ENCODE measurements at places on chromosomes 6 and 20.

DNA sequence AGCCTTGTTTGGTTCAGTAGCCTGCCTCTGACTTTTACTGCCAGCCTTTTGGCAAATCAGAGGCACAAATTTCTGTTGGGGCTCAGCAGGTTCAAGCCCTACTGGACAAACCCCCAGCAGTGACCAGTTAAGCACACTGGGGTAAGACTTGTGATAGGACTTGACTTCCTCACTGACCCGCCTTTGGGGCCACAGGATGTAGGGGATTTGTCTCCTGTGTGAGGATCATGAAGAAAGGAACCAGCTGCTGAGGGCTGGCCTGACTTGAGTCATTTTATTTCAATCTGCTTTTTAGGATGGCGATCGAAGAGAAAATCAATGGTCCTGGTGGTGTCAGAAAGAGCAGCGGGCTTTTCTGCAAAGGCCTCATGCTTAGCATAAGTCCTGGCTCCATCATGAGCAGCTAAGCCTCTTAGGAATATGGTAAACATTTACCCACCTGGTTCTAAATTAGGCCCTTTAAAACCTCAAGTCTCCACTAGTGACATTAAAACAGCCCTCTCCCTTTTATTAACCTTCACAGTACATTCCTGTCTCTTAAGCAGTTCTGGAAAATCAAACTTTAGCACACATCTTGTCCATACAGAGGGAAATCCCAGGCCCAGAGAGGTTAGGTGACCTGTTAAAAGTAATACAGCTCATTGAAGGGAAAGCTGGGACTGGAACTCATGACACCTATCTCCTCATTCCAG, 16.6 kb downstream of the CHMP4B start:
- no peak for DNase-seq
- no peaks in the 10 kb centered on the region for H3K27me3 ChIP-seq
- H3K4me1 ChIP-seq = peaks cover 47% of the 10 kb centered on the region
- no peak overlapping the region for H3K4me3 ChIP-seq

DNA sequence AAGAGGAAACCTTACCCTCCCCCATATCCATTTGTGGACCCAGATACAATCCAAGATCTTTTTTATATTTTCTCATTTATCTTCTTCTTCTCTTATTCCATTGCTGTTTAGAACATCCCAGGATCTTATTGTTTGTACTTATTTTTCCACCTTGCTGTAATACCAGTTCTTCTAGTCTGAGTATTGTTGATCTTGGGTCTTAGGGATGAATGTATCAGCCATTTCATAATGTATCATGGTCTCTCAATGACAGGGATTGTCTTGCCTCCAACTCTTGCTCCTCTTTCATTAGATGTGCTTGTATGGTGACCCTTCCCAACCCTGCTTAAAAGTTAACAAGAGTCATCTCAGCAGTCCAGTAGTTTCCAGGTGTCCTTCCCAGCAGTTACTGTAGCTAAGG, 63.3 kb downstream of the MAP3K4 start:
- no peak overlapping the region for H3K27ac ChIP-seq
- no peaks in the 10 kb centered on the region for H3K36me3 ChIP-seq
- no peaks in the 10 kb centered on the region for H3K4me1 ChIP-seq
- DNase-seq = no peak
- H3K27me3 ChIP-seq = no peaks in the 10 kb centered on the region
- H3K4me3 ChIP-seq = no peak overlapping the region

DNA sequence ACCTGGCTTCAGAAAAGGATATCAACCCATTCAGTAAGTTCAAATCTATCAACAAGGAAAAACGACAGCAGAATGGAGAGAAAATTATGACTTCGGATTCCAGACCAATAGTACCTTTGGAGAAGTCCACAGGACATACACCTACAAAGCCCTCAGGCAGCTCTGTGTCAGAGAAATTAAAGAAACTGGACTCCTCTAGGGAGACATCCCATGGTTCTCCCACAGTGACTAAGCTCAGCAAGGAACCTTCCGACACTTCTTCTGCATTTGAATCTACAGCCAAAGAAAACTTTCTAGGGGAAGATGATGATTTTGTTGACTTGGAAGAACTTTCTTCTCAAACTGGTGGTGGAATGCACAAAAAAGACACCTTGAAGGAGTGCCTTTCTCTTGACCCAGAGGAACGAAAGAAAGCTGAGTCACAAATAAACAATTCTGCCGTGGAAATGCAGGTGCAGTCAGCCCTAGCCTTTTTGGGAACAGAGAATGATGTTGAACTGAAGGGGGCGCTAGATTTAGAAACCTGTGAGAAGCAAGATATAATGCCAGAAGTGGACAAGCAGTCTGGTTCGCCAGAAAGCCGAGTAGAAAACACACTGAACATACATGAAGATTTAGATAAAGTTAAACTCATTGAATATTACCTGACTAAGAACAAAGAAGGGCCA, 67.4 kb upstream of the HINT3 start:
- H3K36me3 ChIP-seq = no peaks in the 10 kb centered on the region
- no peaks in the 10 kb centered on the region for H3K27me3 ChIP-seq
- H3K4me3 ChIP-seq = no peak overlapping the region
- no peaks in the 10 kb centered on the region for H3K4me1 ChIP-seq

DNA sequence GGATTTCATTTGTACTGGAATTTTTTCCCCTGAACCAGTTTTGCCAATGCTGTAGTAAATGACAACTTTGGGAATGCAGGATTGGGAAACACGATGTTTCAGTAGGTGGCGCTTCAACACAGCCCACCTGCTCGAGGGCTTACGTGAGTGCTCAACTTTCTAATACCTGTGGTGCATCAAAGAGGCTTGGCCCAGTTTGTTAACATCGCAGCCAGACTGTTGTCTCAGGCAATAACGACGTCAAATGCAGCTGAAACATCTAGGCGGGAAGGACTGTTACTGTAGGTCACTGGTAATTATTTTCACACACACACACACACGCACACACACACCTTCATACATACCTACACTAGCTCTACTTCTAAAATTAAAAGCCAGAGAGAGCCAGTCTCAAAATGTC, 815.5 kb upstream of the SLC35B3 start:
- peak; percentile 24 for DNase-seq
- H3K4me3 ChIP-seq = no peak overlapping the region
- no peaks in the 10 kb centered on the region for H3K4me1 ChIP-seq
- no peaks in the 10 kb centered on the region for H3K27me3 ChIP-seq
- H3K36me3 ChIP-seq = no peaks in the 10 kb centered on the region

DNA sequence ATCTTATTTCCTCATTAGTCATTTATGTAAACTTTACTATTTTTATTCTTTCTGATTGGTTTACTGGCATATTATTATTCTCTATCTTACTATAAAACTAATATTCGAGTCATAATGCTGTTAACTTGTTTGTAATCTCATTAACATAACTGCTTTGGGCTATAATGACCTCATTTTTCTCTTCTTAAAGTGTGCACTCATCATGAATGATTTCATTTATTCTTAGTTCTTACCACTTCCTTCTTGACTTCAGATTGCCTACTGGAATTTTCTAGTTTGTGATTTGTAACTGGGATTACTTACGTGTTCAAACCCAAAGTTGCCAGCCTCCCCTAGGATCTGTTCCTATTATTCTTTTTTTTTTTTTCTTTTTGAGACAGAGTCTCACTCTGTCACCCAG, 91.8 kb upstream of the TNFAIP3 start:
- H3K4me1 ChIP-seq = no peaks in the 10 kb centered on the region
- no peak overlapping the region for H3K4me3 ChIP-seq
- DNase-seq = no peak
- no peak overlapping the region for H3K27ac ChIP-seq
- H3K27me3 ChIP-seq = no peaks in the 10 kb centered on the region
- no peaks in the 10 kb centered on the region for H3K36me3 ChIP-seq

DNA sequence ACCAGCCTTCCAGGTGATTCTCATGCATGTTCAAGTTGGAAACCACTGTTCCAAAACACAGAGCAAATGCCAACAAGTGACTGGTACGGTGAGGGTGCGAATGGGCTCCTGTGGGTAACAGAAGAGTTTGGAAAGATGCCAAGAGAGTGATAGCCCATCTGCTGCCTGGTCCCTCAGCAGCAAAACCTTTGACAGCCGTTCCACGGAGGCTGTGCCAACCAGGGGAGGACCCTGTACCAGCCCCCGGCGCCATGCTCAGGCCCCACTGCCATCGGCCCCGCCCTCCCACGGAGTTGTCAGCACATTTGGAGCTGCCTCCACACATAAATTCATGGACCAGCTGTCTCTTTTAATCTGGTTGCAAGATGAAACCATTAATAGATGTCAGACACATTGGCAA, 4.4 kb upstream of the PTPRT start:
- H3K4me3 ChIP-seq = no peak overlapping the region
- no peaks in the 10 kb centered on the region for H3K36me3 ChIP-seq
- H3K27ac ChIP-seq = no peak overlapping the region
- peaks cover 10% of the 10 kb centered on the region for H3K27me3 ChIP-seq
- no peaks in the 10 kb centered on the region for H3K4me1 ChIP-seq

GRCh38 chr20:37725165-37725564, 31.3 kb downstream of the CTNNBL1 start:
- no peak overlapping the region for H3K4me3 ChIP-seq
- H3K36me3 ChIP-seq = no peaks in the 10 kb centered on the region
- DNase-seq = no peak
- H3K27ac ChIP-seq = no peak overlapping the region

DNA sequence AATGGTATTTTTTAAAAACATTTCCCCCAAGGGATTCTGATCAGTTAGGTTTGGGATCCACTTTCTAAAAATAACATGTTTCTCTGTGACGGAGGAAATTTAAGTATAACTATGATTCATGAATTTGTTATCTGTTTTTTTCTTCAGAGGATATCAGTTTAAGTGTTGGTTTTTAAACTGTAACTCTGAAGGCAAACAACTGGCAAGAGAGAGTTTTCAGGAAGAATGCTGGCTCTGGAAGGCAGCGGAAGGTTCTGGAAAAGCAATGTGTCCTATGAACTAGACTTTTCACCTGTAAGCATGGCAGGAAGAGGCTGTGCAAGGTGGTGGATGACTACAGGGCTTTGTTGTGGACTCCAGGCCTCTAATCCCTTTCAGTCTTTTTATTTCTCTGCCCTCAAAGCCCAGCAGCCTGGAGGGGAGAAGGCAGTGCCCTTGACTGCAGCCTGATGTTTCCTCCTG, 153.1 kb downstream of the GMPR start:
- H3K36me3 ChIP-seq = no peaks in the 10 kb centered on the region
- no peaks in the 10 kb centered on the region for H3K4me1 ChIP-seq
- no peaks in the 10 kb centered on the region for H3K27me3 ChIP-seq

- no peaks in the 10 kb centered on the region for H3K36me3 ChIP-seq
- no peak for DNase-seq
- no peaks in the 10 kb centered on the region for H3K4me1 ChIP-seq
- no peaks in the 10 kb centered on the region for H3K27me3 ChIP-seq
- H3K27ac ChIP-seq = no peak overlapping the region
These were observed 457.9 kb upstream of the PTCHD4 start for GRCh38 chr6:48568856-48569255.

DNA sequence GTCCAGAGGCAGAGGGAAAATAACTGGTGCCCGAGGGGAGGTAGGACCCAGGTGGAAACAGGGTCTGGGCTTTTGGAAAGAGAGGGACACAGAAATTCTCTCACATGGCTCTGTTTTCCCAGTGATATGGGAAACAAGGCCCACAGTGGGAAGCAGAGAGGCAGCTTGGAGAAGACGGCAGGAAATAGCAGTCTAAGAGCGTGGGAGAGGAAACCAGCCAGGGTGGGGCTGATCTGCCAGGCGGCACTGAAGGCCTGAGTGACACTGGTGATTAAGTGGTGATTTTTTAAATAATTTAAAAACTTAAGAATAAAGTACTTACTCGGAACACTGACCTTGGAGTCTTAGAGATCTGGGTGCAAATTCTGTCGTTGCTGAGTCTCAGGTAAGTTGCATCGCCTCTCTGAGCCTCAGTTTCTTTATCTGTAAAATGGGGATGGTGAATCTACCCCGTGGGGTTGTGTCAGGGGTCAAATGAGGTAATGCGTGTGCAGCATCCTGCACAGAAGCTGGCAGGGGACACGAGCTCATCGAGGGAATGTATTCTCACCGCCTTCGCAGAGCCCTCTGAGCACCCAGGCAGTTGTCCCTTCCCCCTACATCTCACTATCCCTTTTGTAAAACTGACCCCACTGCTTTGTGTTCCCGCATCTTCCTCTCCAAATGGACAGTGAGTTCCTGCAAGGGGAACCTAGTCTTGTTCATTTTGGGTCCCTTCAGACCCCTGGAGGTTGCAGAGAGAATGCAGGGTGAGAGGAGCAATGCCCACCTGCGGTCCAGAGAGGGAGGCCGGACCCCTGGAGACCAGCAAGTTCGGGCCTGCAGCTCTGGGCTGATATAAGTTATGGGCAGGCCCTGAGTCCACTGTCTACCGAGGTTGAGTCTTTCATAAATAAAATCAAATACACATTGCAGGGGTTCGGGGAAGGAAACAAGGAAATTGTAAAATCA, 228.6 kb upstream of the PMEPA1 start:
- H3K36me3 ChIP-seq = no peaks in the 10 kb centered on the region
- no peaks in the 10 kb centered on the region for H3K4me1 ChIP-seq
- no peak overlapping the region for H3K27ac ChIP-seq
- DNase-seq = no peak
- H3K27me3 ChIP-seq = no peaks in the 10 kb centered on the region
- H3K4me3 ChIP-seq = no peak overlapping the region

DNA sequence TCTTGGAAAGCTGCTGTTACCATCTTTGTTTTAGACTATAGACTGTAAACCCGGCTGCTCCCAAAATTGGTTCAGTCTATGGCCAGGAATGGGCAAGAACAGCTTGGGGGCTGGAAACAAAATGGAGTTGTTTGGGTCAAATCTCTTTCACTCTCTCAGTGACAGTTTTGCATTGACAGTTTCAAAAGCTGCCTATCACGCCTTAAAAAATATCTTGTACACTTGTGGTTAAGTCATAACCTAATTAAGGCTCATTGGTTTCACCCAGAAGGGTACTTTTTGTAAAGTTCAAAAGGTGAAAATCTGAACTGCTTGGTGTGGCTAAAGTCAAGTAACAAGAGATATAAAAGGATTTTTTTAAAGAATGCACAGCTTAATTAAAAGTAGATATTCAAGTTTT, 76.1 kb upstream of the PRL start:
- H3K36me3 ChIP-seq = no peaks in the 10 kb centered on the region
- H3K4me1 ChIP-seq = no peaks in the 10 kb centered on the region
- no peak for DNase-seq
- no peak overlapping the region for H3K4me3 ChIP-seq

GRCh38 chr6:98239057-98239456, 595.3 kb upstream of the POU3F2 start:
- no peak for DNase-seq
- H3K27me3 ChIP-seq = no peaks in the 10 kb centered on the region
- H3K4me3 ChIP-seq = no peak overlapping the region
- H3K4me1 ChIP-seq = no peaks in the 10 kb centered on the region

- H3K27ac ChIP-seq = no peak overlapping the region
- no peak for DNase-seq
- H3K27me3 ChIP-seq = no peaks in the 10 kb centered on the region
These were observed 466.5 kb upstream of the ARID1B start for GRCh38 chr6:156310701-156311100.

- no peak overlapping the region for H3K27ac ChIP-seq
- no peaks in the 10 kb centered on the region for H3K27me3 ChIP-seq
- DNase-seq = no peak
- no peak overlapping the region for H3K4me3 ChIP-seq
These were observed 22.1 kb upstream of the RALGAPA2 start for GRCh38 chr20:20734475-20734948.

Measured in colonic mucosa (tissue), 4 donors.